Chondrocyte (in vitro differentiated cells): ENCODE measurements at places on chromosomes 5 and 9. TPM values are rescaled to one million over a fixed set of nuclear protein-coding genes. Genes with fewer than 3 reads are reported as not detected.

LEAP2 gene
- total RNA-seq = 0.35 to 0.72 TPM (median 0.60 TPM) in 3 replicates

EIF4EBP3 gene
- 5.6 to 6.2 TPM (median 6.0 TPM) in 3 replicates for total RNA-seq

PAPPA gene
- total RNA-seq = 143 to 222 TPM (median 219 TPM) in 3 replicates

MSMP gene
- not detected in 3 replicates for total RNA-seq

PCDHGB4 gene
- 12.6 to 14.2 TPM (median 14.2 TPM) in 3 replicates for total RNA-seq

NMRK1 gene
- 7.2 to 9.0 TPM (median 7.6 TPM) in 3 replicates for total RNA-seq

TRPM3 gene
- not detected in 3 replicates for total RNA-seq

F2R gene
- total RNA-seq = 126 to 176 TPM (median 128 TPM) in 3 replicates
